ENCODE measurements at places on chromosomes 1 and 21.

GRCh38 chr1:173248247-173248940, 41.3 kb upstream of the TNFSF4 start:
- no peak for DNase-seq

DNA sequence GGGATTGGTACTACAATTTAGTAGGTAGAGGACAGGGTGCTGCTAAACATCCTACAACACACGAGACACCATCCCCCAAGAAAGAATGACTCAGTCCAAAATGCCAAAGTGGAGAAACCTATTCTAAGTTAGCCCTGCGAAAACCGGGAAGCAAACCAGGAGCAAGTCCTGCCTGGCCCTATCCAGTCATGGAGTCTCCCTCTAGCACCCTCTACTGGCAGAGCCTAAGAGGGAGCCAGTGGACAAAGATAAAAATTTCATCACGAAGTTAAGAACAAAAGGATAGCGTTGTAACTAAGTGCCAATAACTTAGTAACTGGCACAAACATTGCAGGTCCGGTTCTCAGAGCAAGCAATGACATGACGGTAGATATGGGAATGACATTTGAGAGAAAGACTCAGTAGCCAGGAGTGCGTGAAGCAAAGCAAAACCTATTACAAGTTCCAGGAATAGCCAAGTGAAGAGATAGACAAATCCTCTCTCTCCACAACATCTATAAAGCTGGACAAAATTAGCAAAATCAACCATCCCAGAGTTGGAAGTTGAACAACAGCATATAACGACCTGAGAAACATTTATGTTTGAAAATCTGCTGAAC, 383.5 kb downstream of the OMA1 start:
- peak; percentile 39 for DNase-seq

DNA sequence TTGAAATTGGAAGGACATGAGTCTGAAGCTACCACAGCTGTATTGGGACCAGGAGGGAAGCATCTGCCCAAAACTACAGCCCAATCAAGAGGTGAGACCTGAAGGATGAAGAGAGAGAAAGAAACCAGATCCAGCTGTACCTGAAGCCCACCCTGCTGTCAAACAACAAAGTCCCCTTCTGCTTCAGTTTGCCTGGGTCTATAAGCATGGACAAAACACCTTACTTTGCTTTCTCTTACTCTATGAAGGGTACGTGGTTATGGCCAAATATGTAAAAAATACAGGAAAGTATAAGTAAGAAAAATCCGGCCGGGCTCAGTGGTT, 26.4 kb downstream of the TOMM20 start:
- DNase-seq = no peak

DNA sequence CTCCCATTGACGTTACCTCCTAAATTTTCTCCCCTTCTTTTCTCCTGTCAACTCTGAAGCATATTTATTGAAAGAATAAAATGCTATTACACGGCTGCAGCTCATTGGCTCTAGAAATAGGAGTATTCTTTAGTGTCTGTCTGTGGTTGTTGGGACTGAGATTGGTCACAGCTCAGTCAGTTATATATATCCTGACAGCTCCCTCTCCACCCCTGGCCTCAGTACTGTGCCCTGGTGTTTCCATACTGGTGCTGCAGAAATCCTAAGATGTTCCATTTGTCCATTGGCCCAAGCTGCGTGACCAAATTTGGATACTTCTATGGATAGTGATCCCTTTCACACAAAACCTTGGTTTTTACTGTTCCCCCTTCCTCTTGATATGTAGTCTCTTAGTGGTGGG, 67.3 kb downstream of the RALGPS2 start:
- no peak for DNase-seq

GRCh38 chr1:151867765-151868411, 14.4 kb upstream of the THEM5 start:
- no peak for DNase-seq

- DNase-seq = no peak
Measured at GRCh38 chr1:3518256-3518655, 63.8 kb downstream of the ARHGEF16 start.

DNA sequence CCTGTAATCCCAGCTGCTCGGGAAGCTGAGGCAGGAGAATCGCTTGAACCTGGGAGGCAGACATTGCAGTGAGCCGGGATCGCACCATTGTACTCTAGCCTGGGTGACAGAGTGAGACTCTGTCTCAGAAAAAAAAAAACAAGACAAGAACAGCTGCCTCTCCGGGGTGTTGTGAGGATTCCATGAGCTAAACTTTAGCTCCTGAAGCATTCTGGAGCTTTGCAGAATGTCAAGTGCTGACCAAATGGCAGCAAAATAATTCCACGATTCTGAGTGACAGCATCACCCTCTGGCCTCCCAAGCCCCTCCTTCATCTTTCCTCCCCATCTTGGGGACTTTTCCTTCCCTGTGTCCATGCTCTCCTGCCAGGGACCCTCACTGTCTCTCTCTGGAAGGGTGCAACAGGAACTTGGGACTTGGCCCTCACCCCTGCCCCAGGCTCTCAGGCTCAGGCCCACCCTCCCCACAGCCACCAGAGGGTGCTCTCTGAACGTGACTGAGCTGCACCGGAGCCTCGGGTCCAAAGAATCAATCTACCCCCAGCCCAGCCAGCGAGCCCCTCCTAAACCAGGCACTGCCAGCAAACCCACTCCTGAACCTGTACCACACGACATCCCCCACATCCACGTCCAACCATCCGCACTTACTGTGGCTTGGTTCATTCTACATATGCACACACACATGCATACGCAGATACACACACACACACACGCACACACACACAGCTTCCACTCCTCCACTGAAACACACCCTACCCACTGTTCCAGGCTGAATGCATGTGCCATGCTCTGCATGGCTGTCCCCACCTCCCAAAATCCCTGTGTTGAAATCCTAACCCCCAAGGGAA, 45.7 kb downstream of the ACOT7 start:
- DNase-seq = peak; percentile 45

GRCh38 chr1:19289244-19289643, 674 bp upstream of the AKR7A3 start:
- DNase-seq = no peak

DNA sequence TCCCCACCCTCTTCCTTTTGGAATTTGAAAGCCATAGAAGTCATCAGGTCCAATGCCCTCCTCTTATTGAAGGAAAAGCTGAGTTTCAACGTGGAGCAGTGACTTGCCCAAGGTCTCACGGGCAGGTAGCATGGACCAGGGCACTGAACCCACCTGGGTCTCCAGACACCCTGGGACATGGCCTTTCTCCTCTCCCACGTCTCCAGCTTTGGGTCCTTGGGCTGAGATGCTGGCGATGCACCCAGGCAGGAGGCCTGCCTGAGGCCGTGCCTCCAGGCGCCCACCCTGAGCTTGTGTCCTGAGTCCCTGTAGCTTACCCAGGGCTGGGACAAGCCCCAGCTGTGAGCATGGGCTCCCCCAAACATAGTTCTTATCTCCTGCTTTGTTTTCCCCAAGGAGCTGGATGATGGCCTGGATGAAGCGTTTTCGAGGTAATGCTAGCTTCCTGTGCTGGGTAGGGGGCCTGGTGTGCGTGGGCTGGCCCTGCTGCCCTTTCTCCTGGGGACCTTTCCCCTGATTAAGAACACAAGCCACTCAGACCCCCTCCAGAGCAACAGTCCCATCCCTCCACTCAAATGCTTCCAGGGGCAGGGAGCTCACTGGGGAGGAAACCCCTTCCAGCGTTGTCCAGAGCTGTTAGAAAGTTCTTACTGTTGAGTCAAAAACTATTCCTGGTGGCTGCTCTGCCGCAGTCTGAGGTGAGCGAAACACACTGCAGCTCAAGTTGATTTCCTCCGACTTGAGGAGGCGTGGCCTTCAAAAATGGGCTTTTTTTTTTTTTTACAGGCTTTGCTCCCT, 21.6 kb downstream of the LDLRAP1 start:
- DNase-seq = no peak

- DNase-seq = no peak
Measured at GRCh38 chr1:84853741-84854721, 39.0 kb downstream of the LPAR3 start.

DNA sequence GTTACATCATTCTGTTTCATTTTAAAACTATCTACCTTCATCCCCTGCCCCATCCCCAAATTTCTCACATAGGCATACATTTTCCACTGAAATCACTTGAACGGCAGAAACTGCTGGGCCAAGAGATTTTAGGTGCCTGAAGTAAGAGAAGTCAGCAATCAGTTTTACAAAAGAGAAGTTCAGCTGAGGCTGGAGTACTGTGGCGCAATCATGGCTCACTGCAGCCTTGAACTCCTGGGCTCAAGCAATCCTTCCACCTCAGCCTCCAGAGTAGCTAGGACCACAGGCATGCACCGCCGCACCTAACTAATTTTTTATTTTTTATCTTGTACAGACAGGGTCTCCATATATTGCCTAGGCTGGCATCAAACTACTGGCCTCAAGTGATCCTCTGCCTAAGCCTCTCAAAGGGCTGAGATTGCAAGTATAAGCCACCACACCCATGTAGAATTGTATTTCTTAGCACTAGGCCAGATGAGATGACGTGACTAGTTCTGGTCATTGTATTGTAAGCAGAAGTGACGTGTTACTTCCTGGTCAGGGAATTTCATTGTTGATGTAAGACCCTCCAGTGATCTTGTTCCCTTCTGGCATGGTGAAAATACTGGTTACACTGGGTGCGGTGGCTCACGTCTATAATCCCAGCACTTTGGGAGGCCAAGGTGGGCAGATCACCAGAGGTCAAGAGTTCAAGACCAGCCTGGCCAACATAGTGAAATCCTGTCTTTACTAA, 7.1 kb downstream of the BECN2 start:
- no peak for DNase-seq

DNA sequence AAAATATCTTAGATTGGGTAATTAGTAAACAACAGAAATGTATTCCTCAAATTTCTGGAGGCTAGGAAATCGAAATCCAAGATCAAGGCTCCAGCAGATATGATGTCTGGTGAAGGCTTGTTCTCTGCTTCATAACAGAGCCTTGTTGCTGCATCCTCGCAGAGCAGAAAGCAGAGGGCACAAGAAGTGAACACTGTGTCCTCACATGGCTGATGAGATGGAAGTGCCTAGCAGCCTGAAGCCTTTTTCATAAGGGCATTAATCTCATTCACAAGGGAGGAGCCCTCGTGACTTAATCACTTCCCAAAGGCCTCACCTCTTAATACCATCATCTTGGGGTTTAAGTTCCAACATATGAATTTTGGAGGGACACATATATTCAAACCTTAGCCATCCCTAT, 77.2 kb upstream of the FOXD3 start:
- no peak for DNase-seq

DNA sequence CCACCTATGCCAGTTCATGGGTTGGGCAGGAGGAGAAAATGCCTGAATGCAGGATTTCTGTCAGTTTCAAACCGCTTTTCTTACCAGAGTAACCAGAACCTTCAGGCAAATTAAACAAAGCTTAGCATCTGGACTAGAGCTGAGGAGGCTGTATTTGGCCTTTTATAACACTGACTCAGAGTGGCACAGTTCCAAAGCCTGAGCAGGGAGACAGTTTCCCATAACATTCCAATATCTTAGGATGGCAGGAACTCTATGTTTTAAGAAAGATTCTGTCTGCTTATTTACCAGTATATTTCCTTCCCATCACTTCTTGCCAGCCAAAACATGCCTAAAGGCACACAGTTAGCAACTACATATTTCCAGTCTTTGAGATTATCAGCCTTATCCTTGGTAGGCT, 46.8 kb downstream of the UBR4 start:
- no peak for DNase-seq

- no peak for DNase-seq
Measured at GRCh38 chr1:167510881-167511280, 7.4 kb downstream of the CD247 start.

- DNase-seq = no peak
Measured at GRCh38 chr1:200980452-200980772, 43.1 kb downstream of the KIF21B start.

DNA sequence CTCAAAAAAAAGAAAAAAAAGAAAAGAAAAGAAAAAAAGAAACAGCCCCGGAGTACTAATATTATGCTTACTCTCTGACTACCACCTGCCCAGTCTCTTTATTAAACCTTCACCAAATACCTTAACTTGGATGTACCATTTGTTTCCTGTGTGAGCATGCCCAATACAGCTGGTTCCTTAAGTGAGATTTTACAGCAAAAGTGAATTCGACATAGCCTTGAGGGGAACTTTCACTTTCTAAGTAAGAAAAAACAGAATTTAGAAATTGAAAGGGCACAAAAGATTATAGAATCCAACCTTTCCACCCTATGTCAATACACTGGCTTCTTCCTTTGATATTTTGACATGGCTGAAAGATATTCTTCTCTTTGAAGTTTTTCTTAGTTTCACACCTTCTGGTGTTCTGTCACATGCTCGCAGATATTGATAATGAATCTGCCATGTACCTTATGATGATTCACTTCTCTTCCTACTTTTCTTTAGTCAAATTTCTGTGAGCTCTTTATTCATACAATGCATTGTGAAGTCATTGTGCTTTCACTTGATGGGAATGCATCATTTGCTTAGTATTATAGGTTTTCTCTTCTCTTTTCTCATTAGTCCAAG, 5.2 kb upstream of the GIPC2 start:
- DNase-seq = no peak

DNA sequence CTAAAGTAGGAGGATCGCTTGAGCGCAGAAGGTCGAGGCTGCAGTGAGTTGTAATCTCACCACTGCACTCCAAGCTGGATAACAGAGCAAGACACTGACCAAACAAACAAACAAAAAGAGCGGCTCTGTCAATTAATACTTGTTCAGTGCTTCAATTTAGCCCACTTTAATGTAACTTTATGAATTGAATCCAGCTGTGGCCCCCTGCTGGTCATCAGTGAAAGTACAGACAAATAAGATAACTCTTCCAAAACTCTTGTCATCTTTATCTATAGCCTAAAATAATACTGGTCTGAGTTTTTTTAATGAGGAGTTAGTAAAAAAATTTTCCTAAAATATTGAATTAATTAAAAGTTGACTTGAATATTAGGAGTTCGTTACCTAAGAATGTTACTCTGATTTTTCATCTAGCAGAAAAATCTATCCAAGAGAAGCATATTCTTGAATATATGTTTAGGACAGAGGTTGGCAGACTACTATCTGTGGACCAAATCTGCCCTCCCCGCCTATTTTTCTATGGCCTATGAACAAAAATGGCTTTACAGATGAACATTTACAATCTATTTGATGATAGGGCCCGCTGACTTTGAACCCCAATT, 26.1 kb downstream of the ATP5PF start:
- DNase-seq = no peak

DNA sequence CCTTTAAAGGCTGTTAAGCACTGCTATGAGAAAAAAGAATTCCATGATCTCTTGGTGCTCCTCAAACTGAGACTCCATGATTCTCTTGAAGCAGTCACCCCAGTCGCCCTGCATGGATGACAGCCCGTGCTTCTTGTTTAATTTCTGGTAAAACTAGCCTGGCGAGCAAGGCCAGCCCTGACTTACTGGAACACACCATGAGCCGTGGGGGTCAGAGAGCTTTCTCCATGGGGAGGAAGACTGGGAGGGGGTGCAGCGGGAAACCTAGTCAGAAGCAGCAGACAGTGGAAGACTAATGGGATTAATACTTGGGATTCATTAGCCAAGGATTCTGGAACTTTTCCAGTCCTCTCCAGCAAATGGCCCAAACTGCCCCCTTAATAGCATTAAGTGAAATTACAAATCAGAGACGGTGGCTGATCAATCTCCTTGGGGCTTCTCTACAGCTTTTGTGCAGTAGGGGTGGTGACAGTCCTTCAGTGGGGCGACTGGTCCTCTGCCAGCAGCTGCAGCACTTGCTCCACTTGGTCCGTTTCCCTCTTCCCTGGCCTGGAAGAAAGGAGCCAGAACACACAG, 57.2 kb upstream of the LRRN2 start:
- no peak for DNase-seq

GRCh38 chr1:22747021-22747734, 36.5 kb downstream of the EPHB2 start:
- no peak for DNase-seq

GRCh38 chr1:37485902-37486679, 11.7 kb downstream of the ZC3H12A start:
- DNase-seq = no peak
